Activated T-cell treated with anti-CD3 and anti-CD28 coated beads for 24 hours (primary cell): ENCODE measurements at places on chromosomes 3 and 15.

GRCh38 chr3:47590216-47590615 lies 11.6 kb upstream of the CSPG5 start:
- DNase-seq: no peak

DNA sequence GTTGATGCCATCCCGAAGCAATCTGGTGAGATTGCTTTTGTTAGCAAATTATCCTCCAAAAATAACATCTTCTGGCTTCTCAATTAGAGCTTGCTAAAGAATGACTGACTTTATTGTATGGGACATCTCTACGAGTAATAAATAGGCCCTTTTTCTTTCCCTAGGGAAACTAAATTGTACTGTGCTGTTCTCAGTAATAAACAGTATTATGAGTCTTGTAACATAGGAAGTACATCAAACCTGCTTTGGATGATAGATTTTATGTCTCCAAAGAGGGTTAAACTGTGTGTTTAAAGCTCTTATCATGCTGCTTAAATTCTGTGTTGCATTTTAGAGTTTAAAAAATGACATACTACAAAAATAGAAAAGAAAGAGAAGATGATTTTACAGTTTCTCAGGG lies 153.4 kb upstream of the THRB start:
- no peak for DNase-seq

GRCh38 chr3:39133822-39134221 lies 19.6 kb downstream of the CSRNP1 start:
- DNase-seq: no peak

DNA sequence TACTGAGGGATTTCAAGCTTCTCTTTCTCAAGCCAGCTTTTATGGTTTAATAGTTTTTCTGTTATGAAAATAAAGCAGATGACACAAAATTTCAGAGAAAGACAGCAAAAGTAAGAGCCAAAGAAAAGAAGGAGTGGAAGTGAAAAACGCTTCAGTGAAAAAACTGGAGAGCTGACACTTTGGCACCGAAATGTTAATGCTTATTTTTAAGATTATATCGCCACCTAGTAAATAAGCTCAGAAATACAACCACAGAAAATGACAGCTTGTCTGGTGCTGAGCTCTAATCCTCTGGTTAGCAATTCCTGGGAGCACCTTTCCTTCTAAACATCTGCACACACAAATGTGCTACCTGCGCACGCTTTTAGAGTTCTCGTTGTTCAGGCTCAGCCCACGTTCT lies 101.6 kb downstream of the ZPLD1 start:
- DNase-seq: no peak

- no peak for DNase-seq
Measured at GRCh38 chr3:18806633-18807032, 341.7 kb upstream of the KCNH8 start.

DNA sequence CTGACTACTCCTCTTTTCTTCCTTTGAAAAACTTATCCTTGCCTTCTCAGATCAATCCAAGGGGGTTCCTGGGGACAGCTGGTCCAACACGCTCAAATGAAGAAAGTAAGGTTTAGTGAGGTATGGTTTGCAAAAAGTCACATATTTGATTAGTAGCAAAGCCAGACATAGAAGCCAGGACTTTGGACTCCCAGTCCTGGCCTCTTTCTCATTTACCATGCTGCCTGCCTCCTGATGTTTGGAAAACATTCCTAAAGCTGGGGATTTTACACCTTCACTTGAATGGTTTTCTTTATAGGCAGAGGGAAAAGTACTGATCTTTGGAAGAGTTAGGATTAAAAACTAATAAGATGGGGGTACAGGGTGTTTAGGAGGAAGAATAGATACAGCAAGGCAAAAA lies 14.6 kb downstream of the POPDC2 start:
- no peak for DNase-seq

GRCh38 chr3:185680231-185680630 lies 94.1 kb downstream of the SENP2 start:
- DNase-seq: no peak

- no peak for DNase-seq
Measured at GRCh38 chr3:62379321-62379798, 6.0 kb upstream of the FEZF2 start.

GRCh38 chr15:22956257-22956977 lies 23.8 kb downstream of the CYFIP1 start:
- no peak for DNase-seq

DNA sequence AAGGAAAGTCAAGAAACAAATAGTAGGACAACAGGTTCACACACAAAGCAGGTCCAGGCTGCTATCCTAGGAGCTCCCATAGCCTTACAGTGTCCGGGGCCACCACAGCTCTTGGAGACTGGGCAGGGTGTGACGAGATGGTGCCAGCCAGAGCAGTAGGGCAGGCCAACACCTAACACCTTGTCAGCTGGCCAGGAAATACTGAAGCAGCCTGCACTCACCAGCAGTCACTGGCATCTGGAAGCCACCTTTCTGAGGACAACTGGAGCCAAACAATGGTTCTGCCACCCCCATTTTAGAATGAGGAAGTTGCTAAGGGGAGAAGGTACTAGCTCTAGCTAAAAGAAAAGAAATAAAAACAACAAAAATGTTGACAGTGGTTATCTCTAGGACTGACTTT lies 47.2 kb downstream of the CCDC12 start:
- DNase-seq: no peak

GRCh38 chr3:144663456-144664436 lies 692.1 kb downstream of the DIPK2A start:
- DNase-seq: no peak

GRCh38 chr3:177516158-177517011 lies 319.1 kb upstream of the TBL1XR1 start:
- no peak for DNase-seq

- no peak for DNase-seq
Measured at GRCh38 chr15:100913961-100914360, 5.2 kb upstream of the LRRK1 start.

DNA sequence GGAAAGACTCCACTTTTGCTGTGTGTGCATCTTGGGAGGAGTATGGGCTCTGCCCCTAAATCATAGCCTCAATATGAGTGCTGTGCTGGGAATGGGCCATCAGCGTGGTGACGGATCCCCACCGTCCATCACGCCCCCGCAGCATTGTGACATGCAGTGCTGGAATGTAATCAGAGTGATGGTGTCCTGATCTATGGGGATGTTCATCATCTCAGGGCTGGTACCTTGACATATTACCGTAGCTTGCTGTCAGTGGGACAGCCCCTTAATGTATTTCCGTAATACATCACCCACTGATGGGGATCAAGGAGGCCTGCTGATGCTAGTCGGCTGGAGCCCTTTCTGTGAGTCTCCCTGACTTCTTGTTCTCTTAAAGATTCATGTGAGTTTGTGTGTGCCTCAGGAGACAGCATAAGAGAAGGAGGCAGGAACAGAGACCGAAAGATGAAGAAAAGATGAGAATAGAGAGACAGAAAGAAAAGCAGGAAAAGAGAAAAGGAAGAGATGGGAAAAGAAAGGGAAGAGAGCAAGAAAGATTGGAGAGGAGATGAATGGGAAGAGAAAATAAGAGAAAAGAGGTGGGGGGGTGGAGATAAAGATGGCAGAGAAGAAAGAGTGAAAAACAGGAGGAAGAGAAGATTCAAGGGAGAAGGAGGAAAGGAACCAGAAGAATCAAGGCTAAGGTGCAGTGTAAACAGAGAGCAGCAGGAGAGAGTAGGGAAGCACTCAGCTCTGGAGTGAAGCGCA lies 183.7 kb downstream of the RPLP1 start:
- DNase-seq: no peak

DNA sequence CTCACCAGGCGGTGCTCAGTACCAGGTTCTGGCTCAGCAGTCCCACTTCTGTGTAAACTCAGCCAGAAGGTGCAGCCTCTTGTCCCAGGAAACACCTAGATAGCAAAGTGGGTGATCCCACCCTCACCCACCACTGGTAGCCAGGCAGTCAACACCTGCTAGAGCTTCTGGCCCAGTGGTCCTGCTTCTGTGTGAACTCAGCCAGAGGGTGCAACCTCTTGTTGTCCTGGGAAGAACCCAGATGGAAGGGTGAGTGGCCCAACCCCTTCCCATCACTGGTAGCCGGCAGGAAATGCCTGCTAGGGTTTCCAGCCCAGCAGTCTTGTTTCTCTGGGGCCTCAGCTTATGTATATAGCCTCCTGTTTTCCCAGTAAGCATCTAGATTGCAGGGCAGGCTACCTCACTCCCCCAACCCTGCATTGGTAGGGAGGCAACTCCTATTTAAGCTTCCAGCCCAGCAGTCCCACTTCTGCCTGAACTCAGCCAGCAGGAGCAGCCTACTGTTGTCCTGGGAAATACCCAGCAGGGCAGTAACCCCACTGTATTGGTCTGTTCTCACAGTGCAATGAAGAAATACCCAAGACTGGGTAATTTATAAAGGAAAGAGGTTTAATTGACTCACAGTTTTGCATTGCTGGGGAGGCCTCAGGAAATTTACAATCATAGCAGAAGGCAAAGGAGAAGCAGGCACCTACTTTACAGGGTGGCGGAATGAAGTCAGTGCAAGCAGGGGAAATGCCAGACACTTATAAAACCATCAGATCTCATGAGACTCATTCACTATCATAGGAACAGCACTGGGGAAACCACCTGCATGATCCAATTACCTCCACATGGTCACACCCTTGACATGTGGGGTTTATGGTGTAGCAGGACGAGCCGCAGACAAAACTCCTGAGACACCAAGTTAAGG lies 110.6 kb downstream of the DTWD1 start:
- DNase-seq: no peak

DNA sequence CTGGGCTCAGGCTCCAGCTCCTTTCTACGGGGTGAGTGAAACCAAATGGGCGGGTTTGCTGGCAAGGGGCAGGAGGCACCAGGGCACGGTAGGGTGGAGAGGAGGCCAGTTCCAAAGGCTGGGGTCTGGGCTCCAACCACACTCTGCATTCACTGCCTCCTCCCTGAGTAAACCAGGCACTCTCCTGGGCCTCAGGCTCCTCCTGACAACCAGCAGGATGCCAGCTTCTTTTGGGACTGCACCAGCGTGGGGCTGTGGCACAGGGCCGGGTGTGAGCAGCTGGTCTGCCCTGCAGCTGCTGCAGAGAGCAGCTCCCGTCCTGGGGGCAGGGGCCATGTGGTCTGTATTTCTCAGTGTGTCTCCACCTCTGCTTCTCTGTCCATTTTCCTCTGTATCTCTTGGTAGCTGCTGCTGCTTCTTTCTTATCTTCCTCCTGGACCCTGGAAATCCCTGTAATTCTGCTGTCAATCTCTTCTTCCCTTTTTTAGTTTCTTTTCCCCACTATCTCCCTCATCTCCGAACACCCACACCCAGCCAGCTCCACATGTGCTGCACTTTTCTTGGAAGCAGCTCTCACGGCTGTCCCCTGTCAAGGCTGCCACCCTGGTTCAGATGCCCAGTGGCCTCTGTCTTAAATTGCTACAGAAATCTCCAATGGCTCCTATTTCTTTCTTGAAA lies 54.9 kb upstream of the TBC1D21 start:
- DNase-seq: no peak

DNA sequence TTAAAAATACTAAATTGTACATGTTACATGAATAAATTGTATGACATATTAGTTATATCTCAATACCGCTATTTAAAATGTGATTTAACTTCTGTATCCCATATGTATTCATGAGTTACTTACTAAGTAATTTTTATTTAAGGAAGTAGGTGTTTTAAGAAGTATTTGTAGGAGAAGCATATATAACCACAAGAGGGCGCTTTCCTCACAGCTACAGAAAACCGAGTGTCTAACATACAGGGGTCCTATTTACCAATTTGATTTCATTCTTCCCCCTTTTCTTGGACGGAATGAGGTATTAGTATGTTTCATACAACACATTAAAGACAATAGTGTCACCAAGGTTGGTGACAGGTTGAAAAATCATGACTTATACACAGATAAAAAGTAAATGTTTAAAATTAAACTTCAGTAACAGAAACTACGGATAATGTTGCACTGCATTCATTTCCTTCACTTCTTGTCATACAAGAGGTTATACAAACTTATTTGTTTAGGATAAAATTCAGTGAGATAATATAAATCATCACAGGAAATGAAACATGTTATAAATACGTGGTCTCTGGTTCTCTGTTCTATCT lies 253.6 kb downstream of the MAGI1 start:
- DNase-seq: no peak

- no peak for DNase-seq
Measured at GRCh38 chr3:111594205-111594604, 941 bp downstream of the ZBED2 start.

DNA sequence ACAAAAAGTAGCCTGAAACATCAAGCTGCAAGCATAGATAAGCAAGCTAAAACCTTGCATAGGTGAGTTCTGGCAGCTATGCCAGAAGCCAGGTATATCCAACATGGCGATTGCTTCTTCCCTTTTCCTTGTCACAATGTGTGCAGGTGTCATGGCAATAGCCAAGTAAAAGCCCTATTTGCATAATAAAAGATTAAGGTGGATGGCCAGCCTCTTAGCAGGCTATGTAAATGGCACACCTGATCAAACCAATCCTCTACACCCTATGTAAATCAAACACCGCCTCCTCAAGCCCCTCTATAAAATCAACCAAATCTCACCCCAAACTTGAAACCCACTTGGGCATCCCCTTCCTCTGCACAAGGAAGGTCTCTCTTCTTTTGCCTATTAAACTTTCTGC lies 366.8 kb downstream of the VGLL3 start:
- DNase-seq: no peak

- DNase-seq: no peak
Measured at GRCh38 chr3:128084675-128085021, 32.4 kb downstream of the SEC61A1 start.

GRCh38 chr3:126061301-126062032 lies 22.5 kb downstream of the SLC41A3 start:
- DNase-seq: no peak

GRCh38 chr15:45810201-45810600 lies 175.4 kb downstream of the SQOR start:
- no peak for DNase-seq

DNA sequence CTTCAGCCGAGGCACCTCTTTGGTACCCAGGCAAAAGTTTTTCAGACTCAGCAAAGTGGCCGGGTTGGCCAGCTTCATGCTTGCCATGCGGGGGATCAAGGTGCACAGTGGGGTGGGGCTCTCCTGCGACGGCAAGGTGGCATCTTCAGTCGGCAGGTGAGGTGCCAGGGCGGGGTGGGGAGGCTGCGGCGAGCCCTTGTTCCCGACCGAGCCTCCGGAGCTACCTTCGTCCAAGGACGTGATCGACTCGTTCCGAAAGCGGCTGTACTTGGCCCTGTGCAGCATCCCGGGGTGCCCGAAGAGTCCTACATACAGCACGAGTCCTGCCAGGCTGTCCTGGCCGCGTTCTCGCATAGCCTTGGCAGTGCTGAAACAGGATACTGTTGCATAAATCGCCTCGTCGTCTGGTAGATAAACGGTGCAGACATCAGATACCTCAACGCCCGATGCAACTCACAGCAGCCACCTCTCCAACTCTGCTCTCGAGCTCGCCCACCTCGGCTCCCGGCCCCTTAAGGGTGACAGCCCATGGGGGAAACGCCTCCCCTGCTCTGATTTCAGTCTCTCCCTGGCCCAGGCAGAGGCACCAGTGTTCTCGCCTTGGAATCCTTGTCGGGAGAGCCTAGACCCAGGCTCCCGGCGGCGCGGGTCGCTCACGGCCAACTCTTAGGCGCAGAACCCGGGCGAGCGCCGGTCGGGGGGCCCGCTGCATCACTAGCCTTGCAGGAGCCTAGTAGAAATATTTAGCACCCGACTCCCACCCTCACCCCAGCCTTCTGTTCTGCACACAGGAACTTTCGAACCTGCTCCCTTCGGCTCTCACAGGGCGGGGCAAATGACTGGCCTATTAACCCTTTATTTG lies 826 bp downstream of the SHC4 start:
- DNase-seq: no peak

- DNase-seq: no peak
Measured at GRCh38 chr3:124207873-124208485, 216.1 kb upstream of the ROPN1 start.

- no peak for DNase-seq
Measured at GRCh38 chr15:39084674-39085530, 496.0 kb upstream of the THBS1 start.
